ENCODE measurements at places on chromosomes 11 and 22.

DNA sequence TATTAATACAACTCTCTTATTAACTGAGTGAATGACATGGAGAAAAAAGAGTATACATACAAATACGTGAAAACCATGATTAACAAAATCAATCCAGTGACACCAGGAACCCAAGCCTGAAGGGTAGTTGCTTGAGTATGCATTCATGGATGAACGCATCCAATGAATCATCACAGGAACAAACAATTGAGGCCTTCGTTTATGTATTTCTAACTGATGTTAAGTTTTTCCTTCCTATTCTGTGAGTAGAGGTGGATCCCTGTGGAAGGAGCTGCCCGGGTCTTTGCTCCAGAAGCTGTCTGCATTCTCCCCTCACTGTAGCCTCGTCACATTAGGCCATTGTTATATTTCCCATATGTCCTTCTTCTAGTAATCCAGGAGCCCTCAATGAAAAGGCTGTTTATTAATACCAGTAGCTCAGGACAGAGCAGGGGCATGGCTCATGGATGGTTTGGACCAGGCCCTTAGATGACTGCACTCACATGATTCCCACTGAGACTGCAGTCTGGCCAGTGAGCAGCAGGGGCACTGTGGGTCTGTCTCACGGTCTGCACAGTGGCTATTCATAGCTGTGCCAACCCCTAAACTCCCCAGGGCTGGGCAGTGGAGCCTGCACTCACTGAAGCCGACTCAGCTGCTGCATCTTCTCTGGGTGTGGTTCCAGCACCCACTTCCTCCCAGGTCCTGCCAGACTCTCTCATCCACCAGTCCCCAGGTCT, 128.1 kb upstream of the TOP3B start:
- DNase-seq: no peak

GRCh38 chr22:45754822-45755221, 83.2 kb downstream of the ATXN10 start:
- no peak for DNase-seq

GRCh38 chr22:25223269-25223850, 3.9 kb downstream of the CRYBB2 start:
- no peak for DNase-seq

- DNase-seq: no peak
Measured at GRCh38 chr22:38706101-38706900, 557 bp downstream of the GTPBP1 start.

GRCh38 chr11:72730737-72731136, 21.5 kb downstream of the ARAP1 start:
- no peak for DNase-seq

GRCh38 chr11:120129570-120129969, 8.3 kb downstream of the TRIM29 start:
- no peak for DNase-seq

- no peak for DNase-seq
Measured at GRCh38 chr11:118281284-118281683, 17.2 kb upstream of the MPZL2 start.

- no peak for DNase-seq
Measured at GRCh38 chr11:130719220-130719915, 196.9 kb downstream of the SNX19 start.

GRCh38 chr22:46471901-46472721, 65.3 kb downstream of the CELSR1 start:
- no peak for DNase-seq

DNA sequence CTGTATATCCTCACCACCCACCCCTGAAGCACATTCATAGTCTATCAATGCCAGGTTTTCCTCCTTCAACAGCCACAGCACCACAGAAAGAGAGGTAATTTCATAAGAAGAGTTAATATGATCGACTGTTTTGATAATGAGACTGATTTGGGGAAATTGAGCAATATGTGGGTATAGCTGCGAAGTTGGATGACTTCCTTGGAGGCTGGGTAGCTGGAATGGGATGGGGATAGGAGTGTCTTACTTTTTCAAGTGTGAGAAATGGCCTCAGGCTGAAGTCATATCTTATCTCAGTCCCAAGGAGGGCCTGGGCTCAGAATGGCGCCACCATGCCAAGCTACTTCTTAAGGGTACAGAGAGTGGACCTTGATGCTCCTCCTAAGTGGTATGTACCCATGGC, 187.6 kb upstream of the CCDC90B start:
- no peak for DNase-seq

GRCh38 chr11:61718046-61718531, 34.3 kb upstream of the MYRF start:
- DNase-seq: no peak

GRCh38 chr11:2310073-2310785, 8.4 kb downstream of the TSPAN32 start:
- DNase-seq: no peak

DNA sequence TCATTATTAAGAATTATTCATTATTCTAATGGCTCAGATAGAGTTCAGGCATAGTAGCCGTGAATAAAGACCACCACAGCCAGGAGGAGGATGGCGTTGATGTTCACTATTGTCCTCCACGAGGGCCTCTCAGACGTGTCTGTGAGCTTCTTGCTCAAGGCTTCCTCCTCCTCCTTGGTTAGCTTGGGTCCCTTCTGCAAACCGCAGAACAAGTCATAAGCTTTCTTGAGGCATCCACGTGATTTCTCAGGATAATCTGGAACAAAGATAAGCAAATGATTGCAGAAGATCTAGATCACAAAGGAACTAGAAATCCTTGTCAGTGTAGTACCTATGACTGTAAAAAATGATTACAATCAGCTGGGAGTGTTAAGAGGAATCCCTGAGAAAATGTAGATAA, 13.6 kb upstream of the RFPL2 start:
- DNase-seq: no peak

DNA sequence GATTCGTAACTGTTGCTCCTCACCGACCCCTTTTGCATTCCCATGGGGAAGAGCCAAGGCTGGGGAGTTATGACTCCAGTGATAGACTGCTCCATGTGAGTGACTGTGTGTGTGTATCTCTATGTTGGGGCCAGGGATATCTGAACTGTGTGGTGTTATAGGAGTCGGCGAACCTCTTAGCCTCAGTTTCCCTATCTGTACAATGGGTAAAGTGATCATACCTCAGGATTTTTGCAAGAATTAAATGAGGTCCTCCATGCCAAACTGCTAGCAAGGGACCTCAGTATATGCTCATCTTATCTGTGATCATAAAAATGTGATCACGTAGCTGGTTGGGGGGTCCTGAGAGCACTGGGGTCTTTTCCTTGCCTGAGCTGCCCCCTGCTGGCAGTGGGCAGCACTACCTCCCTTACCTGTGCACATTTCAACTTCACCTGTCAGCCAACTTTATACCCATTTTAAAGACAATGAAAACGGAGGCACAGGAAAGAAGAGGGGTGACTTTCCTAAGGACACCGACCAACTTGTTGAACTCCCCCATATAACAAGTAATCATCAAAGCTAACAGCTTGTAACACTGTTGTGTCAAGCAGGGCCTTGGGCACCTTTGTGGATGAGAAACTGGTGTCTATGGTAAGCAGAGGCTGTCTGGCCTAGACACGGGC, 1.4 kb upstream of the DPP3 start:
- DNase-seq: no peak

DNA sequence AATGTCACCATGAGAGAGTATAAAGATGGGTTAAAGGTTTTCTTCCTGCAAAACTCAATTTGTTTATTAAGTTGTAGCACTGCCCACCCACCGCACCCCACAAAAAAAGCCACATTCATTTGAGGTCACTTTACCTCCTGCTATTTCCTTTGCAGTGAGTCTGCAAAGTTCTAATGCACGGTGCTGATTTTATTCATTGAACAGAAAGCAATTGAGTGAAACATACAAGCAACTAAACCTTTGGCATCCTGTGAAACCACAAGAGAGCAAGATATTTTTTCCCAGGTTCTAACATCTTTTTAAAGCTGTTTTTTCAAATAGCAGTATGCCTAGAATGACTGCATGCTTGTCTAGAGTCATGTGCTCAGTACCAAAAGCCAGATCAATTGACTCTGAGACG, 39.0 kb downstream of the RRAS2 start:
- DNase-seq: no peak

- DNase-seq: no peak
Measured at GRCh38 chr22:45603619-45604018, 68.0 kb upstream of the ATXN10 start.

GRCh38 chr11:434496-434895, 7.3 kb downstream of the ANO9 start:
- DNase-seq: no peak

GRCh38 chr11:114848027-114848426, 169.7 kb downstream of the NXPE2 start:
- no peak for DNase-seq

- no peak for DNase-seq
Measured at GRCh38 chr22:37630839-37631435, 8.5 kb upstream of the SH3BP1 start.

- no peak for DNase-seq
Measured at GRCh38 chr11:125504580-125504979, 8.5 kb upstream of the FEZ1 start.

DNA sequence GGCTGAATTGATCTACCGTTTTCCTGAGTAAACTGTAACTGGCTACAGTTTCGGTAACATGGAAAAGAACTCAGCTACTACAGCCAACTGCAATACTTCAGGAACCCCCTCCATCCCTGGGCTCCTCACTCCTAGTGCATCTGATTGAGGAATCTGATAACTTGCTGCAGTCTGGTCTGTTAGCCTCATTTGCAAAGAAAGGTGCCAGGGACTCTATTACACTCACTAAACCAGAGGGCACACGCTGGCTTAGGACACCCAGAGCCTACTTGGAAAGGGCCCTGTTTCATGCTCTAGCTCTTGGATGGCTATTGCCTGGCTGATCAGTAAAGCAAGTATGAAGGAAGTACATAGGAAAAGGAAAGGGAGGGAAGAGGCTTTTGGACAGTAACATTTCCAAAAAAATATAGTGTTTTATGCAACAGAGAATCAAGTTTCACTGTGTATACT, 22.3 kb downstream of the APOL5 start:
- no peak for DNase-seq

GRCh38 chr11:44755556-44756523, 29.1 kb downstream of the TSPAN18 start:
- DNase-seq: no peak
